ENCODE measurements at places on chromosomes 3 and 15.
A peak's percentile ranks its signal among the peaks of the same experiment; 100 is the strongest.

GRCh38 chr3:108175352-108175751, 46.9 kb downstream of the IFT57 start:
- DNase-seq: no peak

GRCh38 chr3:152511904-152512303, 243.2 kb downstream of the MBNL1 start:
- no peak for DNase-seq

GRCh38 chr3:147962408-147963164, 553.4 kb downstream of the ZIC1 start:
- no peak for DNase-seq

GRCh38 chr15:82699726-82700125, 9.9 kb downstream of the AP3B2 start:
- DNase-seq: peak; percentile 29

DNA sequence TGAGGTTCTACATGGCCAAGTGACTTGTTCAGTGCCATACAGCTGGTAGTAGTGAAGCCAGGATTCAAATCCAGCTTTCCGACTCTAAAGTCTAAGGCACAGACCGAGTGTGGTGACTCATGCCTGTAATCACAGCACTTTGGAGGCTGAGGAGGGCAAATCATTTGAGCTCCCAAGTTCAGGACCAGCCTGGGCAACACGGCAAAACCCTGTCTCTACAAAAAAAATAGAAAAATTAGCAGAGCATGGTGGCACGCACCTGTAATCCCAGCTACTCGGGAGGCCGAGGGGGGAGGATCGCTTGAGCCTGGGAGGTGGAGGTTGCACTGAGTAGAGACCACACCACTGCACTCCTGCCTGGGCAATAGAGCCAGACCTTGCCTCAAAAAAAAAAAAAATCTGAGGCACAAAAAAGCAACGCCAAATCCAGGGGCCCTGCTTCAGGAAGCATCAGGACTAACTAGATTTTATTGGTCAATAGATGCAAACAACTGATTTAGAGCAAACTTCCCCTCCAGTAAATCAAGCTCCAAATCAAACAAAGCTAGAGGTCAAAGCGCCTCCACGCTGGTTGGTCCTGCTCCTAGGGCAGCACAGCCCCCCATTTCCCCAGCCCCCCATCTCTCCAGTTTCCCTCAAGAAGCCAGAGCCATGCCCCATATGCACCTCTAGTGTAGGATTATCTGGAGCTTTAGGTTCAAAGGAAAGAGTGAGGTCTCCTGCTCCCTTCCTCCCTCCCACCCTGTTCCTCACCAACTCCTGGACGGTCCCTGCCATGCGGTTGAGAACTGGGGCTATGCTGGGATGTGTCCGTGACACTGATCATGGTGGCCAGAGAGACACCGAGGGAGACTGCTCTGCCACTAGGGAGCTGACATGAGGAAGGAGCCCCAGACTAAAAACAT, 2.9 kb upstream of the TNK2 start:
- no peak for DNase-seq

GRCh38 chr3:124768812-124769211, 38.6 kb downstream of the UMPS start:
- no peak for DNase-seq

DNA sequence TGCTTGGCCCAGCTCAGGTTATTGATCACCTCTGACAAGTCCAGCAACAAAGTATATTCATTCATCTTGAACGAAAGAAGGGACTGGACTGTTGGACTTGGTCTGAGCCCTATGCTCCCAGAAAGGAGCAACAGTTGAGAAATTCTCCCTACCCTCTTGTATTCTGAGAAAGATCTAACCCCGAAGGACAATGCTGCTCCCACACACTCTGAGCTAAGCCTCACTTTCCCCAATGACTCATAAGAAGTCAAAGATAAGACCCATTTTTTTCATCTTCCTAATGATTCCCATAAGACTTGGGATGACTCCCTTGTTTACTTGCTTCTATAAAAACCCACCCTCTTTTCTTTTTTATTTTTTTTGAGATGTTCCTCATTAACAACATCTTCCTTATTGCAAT, 549.4 kb upstream of the MDFIC2 start:
- DNase-seq: no peak

- no peak for DNase-seq
Measured at GRCh38 chr15:75131269-75131643, 70.4 kb upstream of the C15orf39 start.

GRCh38 chr3:52891615-52892081, 5.7 kb downstream of the STIMATE start:
- no peak for DNase-seq
